M059J (cell line): ENCODE measurements at places on chromosomes 13 and 19.
A peak's percentile ranks its signal among the peaks of the same experiment; 100 is the strongest.

GRCh38 chr13:98706446-98707110 is 45.9 kb downstream of the SLC15A1 start:
- DNase-seq = peak; percentile 40

- DNase-seq = no peak
Observed at GRCh38 chr13:24119626-24120508, 40.7 kb upstream of the SPATA13 start.

GRCh38 chr13:47835470-47836228 is 165.4 kb downstream of the SUCLA2 start:
- peak; percentile 45 for DNase-seq

- DNase-seq = no peak
Observed at GRCh38 chr13:67493835-67494234, 263.7 kb upstream of the PCDH9 start.

DNA sequence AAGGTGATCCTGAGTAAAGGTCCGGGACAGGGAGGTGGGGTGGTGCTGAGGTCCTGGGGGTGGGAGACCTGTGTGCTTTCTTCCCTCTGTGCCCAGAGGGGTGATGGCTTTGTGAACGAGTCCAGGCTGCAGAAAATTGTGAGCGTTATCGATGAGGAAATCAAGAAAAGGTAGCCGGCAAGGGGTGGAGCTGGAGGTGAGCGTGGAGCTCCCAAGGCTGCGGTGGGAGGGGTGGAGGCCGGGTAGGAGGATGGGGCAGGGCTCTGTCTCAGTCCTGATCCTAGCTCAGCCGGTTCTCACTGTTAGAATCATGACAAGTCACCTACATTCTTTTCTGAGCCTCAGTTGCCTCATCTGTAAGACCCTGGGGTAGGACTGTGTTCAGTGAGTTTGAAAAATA is 4.0 kb downstream of the SELENOV start:
- no peak for DNase-seq

DNA sequence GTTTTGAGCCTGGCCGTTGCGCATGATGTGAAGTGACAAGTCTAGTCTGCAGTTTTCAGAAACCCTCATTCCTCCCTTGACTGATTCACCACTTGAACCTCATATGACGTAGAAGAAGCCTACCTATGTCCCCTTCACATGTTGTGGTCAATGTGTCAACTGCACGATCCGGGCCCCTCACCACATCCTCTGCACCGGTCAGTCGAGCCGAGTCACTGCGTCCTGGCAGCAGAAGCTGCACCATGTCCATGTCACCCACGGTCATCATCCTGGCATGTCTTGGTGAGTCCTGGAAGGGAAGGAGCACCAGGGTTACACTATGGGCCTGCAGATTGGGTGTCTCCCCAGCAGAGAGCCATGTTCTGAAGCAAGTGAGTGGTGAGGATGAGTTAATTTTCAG is at the start of gene KIR2DL4:
KIR2DL4 (plus strand) TSS at position 201 of the 400 bp plus-strand sequence; CDS start at position 243, 42 bp downstream.
- no peak for DNase-seq

GRCh38 chr19:45249261-45250033 is 1.6 kb upstream of the MARK4 start:
- no peak for DNase-seq

DNA sequence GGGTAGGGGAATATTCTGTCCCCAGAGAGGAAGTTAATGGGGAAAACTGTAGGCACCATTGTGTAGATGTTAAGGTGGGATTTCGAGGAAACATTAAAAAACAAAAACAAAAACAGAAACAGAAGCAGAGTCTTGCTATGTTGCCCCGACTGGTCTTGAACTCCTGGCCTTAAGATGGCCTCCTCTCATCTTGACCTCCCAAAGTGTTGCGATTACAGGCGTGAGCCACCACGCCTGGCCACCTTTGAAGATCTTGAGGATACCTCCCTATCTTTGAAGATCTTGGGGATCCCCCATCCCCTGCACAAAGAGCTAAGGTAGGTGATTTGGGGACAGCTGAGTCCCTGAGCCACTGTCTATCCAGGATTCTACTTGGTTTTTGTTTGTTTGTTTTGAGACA is 553 bp upstream of the ICAM3 start:
- DNase-seq = no peak

GRCh38 chr19:4445963-4446703 is 11.5 kb downstream of the UBXN6 start:
- DNase-seq = no peak

- DNase-seq = no peak
Observed at GRCh38 chr13:26225896-26226617, 3.9 kb upstream of the RNF6 start.

GRCh38 chr13:60690604-60691003 is 293.6 kb downstream of the TDRD3 start:
- DNase-seq = no peak

- peak; percentile 76 for DNase-seq
Observed at GRCh38 chr19:43901395-43902390, 33.4 kb downstream of the ZNF45 start.

- no peak for DNase-seq
Observed at GRCh38 chr19:51124729-51125128, at the start of gene SIGLEC9. TSS of gene SIGLEC9 (plus strand) at chr19:51124906. CDS start at chr19:51124975, 69 bp downstream.

DNA sequence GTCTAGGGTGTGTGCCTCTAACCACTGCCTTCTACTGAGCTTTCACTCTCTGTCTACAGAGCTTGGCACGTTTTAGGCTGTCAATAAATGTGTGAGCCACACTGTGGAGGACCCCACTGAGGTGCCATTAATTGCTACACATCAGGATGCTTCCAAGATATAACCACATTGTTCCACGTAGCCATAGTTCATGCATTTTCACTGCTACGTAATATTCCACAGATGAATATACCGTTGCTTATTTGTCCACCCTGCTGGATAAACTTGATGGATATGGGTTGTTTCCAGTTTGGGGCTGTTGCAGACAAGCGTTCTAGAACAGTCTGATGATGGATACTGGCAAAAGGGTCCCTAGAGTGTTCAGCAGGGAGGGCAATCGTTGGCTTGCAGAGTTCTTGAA is 11.3 kb upstream of the NUMBL start:
- no peak for DNase-seq

DNA sequence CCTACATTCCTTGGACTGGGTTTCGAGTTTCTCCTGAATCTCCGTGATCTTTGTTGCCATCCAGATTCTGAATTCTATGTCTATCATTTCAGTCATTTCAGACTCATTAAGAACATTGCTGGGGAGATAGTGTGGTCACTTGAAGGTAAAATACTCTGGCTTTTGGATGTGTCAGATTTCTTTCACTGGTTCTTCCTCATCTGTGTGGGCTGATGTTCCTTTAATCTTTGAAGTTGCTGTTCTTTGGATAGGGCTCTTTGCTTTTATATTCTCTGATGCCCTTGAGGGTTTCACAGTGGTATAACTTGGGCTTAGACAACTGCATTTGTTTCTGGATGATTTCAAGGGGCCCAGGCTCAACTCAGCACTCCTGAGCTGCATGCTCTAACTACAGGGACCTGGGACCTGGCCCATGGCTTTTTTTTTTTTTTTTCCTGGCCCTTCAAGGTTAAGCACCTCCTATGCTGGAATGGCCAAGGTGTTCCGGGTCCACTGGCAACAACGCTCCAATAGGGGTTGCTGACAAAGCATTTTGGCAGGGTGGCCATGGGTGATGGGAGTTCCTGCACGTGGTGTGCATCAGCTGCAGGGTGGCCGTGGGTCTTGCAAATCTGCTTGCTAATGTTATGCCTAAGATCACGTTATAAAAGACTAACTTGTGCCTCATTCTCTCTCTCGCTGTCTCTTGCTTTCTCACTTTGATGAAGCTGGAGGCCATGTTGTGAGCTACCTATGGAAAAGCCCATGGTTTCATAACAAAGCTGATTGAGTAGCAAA is 5.9 kb upstream of the SIGLEC7 start:
- DNase-seq = no peak

GRCh38 chr13:48804821-48805601 is 151.3 kb downstream of the CYSLTR2 start:
- DNase-seq = peak; percentile 88
